Amniotic stem cell (primary cell): ENCODE measurements at places on chromosomes 3 and 15.

DNA sequence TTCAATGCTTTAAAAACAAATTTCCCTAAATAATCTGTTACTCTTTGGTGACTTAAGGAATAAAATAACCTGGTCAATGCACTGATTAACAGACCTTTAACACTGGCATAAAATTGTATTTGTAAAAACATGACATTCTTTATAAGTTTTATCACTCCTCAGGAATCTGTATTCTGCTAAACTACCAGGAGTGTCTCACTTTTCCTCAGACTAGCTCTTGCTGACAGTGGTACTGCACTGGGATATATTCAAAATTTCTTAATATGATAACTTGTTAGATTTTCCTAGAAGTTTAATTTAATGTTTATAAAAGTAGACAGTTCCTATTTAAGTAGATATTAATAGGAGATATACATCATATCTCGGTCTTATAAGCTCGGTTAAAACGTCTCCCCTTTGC lies 363.4 kb upstream of the ARHGEF26 start:
- no peak for DNase-seq

- no peak for DNase-seq
These were observed 42.5 kb downstream of the CHCHD6 start for GRCh38 chr3:126746395-126747177.

DNA sequence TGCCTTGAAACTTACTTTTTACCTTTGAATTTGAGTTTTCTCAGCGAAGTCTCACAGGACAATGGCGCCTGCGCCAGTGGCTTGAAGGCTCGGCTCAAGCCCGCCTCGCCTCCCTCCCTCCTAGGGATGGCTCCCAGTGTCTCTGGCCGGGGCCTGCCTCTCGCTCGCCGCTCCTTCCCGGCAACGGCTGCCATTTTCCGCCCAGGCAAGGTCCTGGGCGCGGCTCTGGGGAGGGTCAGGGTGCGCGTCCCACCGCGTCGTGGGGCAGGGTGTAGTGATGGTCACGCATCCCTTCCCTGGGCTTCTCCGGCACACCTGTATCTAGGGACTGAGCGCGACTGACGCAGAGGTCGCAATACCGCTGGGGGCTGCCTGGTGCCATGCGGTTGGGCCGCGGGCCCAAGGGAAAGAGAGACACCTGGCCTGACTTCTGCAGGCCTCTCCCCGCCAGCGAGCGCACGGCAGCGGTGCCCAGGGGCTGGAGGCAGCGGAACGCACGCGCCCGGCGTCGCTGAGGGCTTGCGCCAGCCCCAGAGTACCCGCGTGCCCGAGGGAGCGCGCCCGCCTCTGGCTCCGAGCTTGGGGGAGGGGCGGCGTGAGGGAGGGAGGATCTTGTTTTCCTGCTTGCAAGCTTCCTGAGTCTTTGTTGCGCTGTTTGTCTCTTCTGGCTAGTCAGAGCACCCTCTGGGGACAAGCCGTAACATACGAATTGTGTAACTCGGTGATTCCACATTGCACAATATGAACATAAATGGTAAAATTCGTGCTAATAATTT lies 20.7 kb upstream of the FEM1B start:
- DNase-seq, result peak; percentile 63

DNA sequence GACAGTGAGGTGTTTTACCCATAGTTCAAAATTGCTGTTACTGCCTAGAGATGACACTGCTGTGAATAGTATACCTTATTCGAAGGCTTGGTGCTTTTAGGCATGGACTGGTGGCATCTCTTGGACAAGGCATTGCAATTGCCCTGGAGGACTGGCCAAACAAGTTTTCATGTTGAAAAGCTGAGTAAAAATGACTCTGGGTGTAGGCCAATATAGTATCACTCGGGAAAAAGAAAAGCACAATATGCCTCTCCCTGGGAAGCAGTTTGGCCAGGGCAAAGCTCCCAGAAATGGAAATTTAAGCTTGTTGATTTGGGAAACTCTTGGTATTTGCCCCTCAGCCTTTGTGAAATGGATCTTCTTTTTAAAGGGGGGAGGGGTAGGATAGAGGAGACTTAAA lies 54.8 kb downstream of the ZNF609 start:
- no peak for DNase-seq

DNA sequence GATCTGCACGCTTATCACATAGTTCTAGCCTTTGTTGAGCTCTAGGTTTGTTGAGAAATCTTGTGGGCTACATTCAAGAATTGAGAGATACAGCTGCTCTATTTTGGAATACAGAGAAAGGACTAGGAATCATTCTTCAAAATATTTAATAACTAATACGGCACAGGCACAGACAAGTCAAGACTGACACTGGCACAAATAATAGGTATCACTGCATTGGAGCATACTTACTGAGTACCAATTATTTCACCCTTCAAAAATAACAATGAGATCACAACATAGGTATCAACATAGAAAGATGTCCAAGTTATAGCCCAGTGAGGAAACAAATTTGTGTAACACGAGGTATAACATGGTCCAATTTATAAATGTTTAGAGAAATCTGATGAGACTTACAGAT lies 133.7 kb upstream of the TSC22D2 start:
- DNase-seq, result no peak

GRCh38 chr3:37675833-37676596 lies 185.7 kb upstream of the CTDSPL start:
- no peak for DNase-seq

- DNase-seq, result no peak
These were observed 451 bp downstream of the ONECUT1 start for GRCh38 chr15:52789601-52790168.

DNA sequence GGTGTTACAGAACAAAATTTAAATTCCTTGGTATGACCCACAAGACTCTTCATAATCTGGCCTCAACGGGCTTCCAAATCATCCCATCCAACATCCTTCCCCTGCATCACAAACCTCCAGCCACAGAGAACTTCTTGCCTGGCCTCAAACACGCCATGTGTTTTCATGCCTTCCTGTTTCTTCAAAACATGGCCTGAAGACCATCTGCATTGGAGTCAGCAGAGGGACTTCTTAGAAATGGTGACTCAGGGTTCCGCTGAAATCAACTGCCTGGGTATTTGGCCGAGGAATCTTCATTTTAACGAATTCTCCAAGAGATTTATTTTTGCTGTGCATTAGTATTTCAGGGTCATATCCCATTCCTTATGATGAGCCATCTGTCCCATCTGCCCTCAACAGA lies 138.1 kb upstream of the RAP2B start:
- no peak for DNase-seq

DNA sequence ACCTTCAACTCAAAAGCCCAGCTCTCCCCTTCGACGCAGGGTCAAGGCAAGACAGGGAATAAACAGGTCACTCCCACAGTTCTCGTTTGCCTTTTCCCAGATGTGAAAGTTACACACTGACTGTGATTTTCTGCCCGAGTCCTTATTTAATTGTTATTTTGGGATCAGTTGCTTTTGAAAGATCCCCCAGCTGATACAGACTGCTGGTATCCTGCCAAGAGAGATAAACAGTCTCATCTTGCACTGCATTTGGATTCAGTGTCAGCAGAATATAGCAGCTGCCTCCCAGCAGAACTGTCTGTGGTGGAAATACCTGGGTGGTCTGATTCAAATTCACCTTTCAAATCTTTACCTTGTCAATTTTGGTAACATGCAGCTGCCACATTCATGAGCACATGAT lies 56.0 kb upstream of the FAM3D start:
- DNase-seq, result no peak
